EH (cell line): ENCODE measurements at places on chromosomes 7 and 10.

DNA sequence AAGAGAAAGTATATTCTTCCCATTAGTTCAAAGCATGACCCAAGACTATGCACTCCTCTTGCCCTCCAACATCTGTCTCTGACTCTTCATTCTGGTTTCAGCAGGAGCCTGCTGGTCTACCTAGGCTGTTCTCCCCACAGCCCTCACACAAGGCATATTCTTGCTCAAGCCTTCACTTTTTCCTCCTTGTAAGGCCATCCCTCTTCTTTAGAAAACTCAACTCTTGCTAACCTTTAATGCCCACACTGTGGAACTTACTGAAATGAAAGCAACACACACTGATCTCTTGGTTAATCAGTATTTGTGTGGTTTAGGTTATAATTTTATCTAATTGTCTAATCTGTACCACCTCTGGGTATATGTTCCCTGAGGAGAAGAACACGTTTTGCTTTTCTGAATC, 75.8 kb downstream of the PRKCQ start:
- DNase-seq: no peak

DNA sequence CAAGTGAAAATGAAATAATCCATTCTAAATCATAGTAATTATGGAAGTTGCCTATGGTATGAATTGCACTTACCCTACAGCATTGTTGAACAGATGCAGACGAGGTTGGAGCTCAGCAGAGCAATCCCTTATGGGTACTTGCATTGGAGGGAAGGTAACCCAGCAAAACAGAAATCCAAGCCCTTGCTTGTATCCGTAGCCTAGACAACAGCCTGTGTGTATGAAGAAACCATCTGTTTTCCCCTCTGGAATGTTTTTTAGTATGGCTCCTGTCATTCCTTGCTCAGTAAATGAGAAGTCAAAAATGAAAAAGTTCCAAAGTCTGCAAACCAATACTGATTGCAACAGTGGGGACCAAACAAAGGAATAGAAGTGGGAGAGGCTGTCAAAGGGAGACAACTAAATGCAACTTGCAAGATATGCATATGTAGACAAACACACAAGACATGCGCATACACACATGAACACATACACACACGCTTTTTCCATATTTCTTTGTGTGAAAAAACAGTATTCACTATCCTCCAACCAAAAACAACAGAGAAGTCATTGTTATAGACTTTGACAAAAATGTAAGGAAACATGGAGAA, 260.8 kb downstream of the DYNC1I1 start:
- no peak for DNase-seq

GRCh38 chr10:20381761-20382160, 515.4 kb downstream of the NEBL start:
- no peak for DNase-seq

DNA sequence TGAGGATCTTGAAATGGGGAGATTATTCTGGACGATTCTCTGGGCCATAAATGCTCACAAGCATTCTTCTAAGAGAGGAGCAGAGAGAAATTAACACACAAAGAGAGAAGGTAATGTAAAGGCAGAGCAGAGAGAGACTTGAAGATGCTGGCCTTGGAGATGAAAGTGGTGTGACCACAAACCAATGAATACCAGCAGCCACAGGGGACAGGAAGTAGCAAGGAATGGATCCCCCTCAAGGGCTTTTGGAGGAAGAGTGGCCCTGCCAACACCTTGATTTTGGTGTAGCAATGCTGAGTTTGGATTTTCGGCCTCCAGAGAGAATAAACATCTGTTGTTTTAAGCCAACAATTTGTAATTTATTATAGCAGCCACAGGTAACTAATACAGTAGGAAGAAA, 1155.6 kb downstream of the TYW1 start:
- DNase-seq: no peak

GRCh38 chr7:106110885-106111654, 1.0 kb downstream of the SYPL1 start:
- DNase-seq: peak; percentile 45

- no peak for DNase-seq
Observed at GRCh38 chr7:20796500-20796899, 9.8 kb upstream of the SP8 start.

- DNase-seq: peak; percentile 76
Observed at GRCh38 chr10:34655286-34656170, 159.6 kb downstream of the PARD3 start.

DNA sequence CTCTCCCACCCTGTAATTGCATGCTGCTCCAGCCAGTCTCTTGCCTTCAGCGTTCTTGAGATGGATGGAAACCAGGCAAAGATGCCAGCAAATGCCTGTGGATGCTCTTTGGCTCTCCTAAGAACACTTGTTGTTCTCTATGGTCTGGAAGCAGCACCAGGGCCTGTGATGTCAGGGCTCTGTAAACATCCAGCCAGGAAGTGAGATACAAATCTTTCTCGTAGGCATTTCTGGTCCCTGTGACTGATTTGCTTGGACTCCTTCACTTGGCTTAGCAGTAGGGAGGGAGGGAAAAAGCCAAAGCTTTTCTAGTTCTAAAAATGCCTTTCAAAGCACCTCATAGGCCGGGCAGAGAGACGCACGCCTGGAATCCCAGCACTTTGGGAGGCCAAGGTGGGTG, 201.3 kb downstream of the REEP3 start:
- DNase-seq: peak; percentile 92

- DNase-seq: peak; percentile 72
Observed at GRCh38 chr10:103241262-103242011, 4.2 kb upstream of the RPEL1 start.

- peak; percentile 19 for DNase-seq
Observed at GRCh38 chr10:31058795-31059703, 27.4 kb upstream of the ZNF438 start.

DNA sequence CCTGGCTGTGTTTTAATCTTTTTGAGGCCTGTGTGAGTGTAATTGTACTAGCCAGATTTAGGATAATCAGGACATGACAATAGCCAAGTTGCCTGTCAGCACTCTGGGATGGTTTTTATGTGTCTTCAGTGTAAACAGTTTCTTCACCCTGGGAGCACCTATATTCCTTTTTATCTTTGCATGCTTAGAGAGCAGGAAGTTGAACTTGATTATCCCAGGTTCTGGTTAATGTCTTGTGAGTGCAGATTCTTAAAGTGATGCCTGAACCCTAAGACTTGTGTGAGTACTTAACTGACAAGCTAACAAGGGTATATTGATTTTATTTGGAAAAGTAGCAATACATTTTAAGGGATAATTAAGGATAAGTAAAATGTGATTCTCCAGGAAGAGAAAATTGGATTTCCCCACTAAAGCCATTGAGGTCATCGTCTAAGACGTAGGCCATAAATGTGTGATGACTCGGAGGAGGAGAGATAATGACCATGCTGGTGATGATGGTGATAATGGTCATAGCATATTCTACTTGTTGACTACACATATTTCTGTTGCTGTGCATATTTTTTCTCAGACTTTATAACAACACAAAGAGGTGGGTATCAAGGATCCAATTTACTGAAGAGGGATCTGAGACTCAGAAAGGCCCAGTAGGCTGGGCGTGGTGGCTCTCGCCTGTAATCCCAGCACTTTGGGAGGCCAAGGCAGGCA, 234.7 kb downstream of the CAMK1D start:
- no peak for DNase-seq

DNA sequence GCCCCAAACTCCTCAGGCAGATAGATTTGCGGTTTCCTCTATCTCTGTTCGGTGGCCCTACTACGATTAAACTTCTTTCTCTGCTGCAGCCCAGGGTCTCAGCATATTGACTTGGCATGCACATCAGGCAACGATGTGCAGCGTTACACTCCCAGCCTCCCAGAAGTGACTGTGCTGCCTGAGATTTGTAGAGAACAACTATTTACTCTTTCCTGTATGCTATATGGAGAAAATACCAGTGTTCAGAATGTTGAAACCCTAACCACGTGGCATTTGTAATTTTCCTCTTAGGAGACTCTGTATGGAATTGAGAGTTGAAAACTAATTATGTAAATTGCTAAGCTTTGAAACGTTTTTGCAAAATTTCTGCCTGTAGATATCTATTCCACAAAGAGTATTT, 50.9 kb downstream of the GNAI1 start:
- no peak for DNase-seq

GRCh38 chr7:30321882-30322192, 37.4 kb downstream of the ZNRF2 start:
- DNase-seq: no peak

GRCh38 chr7:101941481-101942383, 124.3 kb downstream of the CUX1 start:
- peak; percentile 88 for DNase-seq

DNA sequence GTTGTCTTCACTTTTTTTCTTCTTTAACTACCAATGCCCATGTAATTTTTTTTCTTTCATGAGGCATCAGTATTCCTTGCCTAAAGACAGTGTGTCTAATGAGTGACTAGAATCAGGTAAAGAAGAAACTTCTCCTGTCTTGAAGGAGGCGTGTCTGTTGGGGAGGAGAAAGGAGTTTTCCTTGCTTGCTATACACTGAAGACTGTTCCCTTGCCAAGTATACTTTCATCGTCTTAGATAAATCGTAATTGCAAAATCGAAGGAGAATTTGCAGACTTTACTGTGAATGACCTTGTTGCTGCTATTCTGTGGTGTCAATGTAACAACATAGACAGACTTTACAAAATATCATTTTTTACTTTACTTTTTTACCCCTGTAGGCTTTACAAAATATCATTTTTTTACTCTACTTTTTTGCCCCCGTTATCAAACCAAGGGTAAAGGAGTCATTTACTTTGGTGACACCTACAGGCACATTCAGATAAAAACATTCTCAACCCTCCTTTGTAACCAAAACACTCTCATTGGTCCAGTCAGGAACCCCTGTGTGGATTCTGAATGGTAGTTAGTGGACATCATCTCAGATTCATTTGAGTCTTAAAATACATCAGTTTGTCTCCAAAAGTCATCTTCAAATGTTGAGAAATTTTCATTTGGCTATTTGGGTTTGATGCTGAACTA, 232.4 kb downstream of the AHR start:
- DNase-seq: peak; percentile 19

DNA sequence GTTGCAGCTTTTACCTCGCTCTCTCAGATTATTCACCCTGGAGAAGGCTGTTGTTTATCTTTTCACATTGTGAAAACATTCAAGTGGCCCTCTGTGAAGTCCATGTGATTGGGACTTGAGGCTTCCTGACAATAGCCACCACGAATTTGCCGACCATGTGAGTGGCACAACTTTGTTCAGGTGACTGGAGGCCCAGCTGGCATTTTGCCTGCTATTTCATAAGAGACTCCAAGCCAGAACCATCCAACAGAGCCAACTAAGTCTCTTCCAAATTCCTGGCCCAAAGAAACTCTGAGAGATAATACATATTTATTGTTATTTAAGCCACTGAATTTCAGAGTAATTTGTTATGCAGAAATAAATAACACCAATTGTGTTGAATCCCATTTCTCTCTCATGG, 38.2 kb upstream of the CCSER2 start:
- DNase-seq: no peak

DNA sequence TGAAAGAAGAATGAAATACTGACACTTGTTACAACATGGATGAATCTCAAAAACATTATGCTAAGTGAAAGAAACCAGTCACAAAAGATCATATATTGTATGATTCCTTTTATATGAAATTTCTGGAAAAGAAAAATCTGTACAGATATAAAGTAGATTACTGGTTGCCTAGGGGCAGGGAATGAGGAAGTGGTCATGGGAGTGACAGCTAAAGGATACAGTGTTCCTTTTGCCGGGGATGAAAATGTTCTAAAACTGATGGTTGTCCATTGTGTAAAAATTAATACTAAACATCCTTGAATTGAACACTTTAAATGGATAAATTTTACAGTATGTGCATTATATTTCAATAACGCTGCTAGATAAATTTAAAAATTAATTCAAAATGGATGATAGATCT, 25.1 kb downstream of the ALOX5 start:
- no peak for DNase-seq

DNA sequence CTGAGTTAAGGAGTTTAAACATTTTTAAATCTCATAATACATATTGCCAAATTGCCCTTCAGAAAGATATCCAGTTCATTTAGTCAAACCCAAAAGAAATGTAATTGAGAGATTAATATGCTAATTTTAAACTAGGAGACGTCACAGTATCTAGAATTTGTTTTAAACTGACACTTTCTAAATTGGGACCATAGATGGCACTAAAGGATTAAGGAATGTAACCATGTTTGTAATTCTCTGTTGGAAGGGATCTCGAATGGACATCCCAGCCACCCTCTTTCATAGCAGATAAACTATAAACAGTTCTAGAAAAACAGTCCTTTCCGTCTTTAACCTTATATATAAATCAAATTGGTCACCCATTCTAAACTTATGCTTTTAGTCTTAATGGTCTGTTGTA, 30.0 kb upstream of the SAMD9L start:
- DNase-seq: peak; percentile 31

- no peak for DNase-seq
Observed at GRCh38 chr10:100972115-100972903, 3.0 kb downstream of the SEMA4G start.

DNA sequence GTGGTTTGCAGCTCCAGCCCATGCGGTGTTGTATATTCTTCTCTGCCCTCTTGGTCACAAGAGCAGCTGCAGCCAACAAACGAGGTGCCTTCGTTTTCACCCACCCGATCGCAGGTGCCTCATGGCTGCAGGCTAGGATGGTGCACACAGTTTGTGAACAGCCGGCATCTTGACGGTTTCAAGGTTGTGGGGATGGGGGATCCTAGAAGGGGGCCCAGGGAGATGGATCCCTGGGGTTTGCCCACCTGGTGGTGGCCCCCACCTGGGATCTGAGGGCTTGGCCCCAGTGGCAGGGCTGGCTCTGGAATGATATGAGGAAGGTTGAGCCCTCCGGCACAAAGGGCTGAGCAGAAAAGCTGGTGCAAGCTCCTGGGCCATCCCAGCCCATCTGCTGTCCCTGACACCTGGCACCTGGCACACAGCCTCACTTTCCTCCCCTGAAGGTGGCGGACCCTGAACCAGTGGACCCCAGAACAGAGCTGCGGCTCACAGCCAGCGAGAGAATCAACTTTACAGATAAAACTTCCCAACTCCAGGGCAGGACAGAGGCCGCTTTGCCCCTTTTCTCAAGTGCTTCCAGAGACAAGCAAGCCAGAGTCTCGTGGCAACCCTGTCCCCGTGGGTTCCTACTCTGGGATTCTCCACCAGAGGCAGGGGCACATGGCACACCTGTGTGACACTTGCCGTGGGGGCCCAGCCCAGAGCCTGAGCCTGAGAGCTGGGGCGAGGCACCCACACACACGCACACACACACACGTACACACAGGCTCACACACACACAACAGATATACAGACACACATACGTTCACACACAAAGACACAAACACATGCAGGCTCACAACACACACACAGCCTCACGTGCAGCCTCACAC, 177.3 kb upstream of the PPP2R2D start:
- DNase-seq: no peak
